GM23248 (cell line): ENCODE measurements at places on chromosomes 7 and 10. TPM values are rescaled to one million over a fixed set of nuclear protein-coding genes. Genes with fewer than 3 reads are reported as not detected.

ALOX5 gene
- 0.22 TPM in 1 of 2 replicates, not detected in the other for polyA plus RNA-seq

ARMC3 gene
- not detected in 2 replicates for polyA plus RNA-seq

ADIRF gene
- polyA plus RNA-seq = 175 and 184 TPM in 2 replicates

- H3K27me3 ChIP-seq = no peaks in the 10 kb centered on the region
- H3K4me1 ChIP-seq = no peaks in the 10 kb centered on the region
- H3K4me3 ChIP-seq = no peak overlapping the region
- no peak for DNase-seq
- no peaks in the 10 kb centered on the region for H3K36me3 ChIP-seq
- no peak overlapping the region for H3K27ac ChIP-seq
These were observed 365.4 kb downstream of the SUGCT start for GRCh38 chr7:40500219-40500618.

GRCh38 chr10:124957404-124957947 lies 15.6 kb downstream of the ZRANB1 start:
- H3K27me3 ChIP-seq = no peaks in the 10 kb centered on the region
- no peak overlapping the region for H3K4me3 ChIP-seq
- DNase-seq = no peak
- no peak overlapping the region for H3K27ac ChIP-seq
- H3K36me3 ChIP-seq = no peaks in the 10 kb centered on the region

DNA sequence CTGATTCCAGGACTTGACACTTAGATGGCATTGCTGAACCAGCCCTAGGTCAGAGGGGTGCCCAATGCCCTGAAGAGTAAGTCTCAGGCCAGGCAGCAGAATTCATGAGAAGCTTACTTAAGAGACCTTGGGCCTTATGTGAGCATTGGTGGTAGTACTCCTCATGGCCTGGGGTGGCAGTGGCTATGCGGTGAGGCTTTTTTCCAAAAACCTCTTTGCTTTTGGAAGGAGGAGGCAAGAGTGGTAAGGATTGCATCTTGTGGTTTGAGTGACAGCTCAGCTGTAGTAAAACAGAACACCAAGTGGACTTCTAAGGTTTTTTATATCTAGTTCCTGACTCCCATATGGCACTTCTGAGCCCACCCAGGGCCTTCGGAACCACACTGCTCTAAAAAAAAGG lies 459.0 kb upstream of the STEAP1 start:
- H3K4me1 ChIP-seq = no peaks in the 10 kb centered on the region
- H3K36me3 ChIP-seq = no peaks in the 10 kb centered on the region
- no peaks in the 10 kb centered on the region for H3K27me3 ChIP-seq
- no peak overlapping the region for H3K4me3 ChIP-seq
- DNase-seq = no peak
- no peak overlapping the region for H3K27ac ChIP-seq
